ENCODE measurements at places on chromosomes 11 and 22. TPM values are rescaled to one million over a fixed set of nuclear protein-coding genes. Genes with fewer than 3 reads are reported as not detected.

LINC01488 gene
- not detected for total RNA-seq

KIF18A gene
- total RNA-seq = 14.4 TPM

GRCh38 chr11:93324500-93324899, 6.0 kb upstream of the DEUP1 start:
- DNase-seq = no peak

GRCh38 chr11:32366666-32367065, 68.7 kb downstream of the WT1 start:
- DNase-seq = no peak

ANO9 gene
- 1.9 TPM for total RNA-seq

CHST1 gene
- 10.6 TPM for total RNA-seq

Measured in testis (tissue), 5 donors.